H9 (cell line): ENCODE measurements at places on chromosomes 11 and 22. TPM values are rescaled to one million over a fixed set of nuclear protein-coding genes. Genes with fewer than 3 reads are reported as not detected.

The GRAP2 gene
- total RNA-seq = not detected in 2 replicates

The OR4S2 gene
- not detected in 2 replicates for total RNA-seq

The TREH gene
- not detected in 2 replicates for total RNA-seq

The CRYBA4 gene
- 0.37 and 0.52 TPM in 2 replicates for total RNA-seq

The F2 gene
- total RNA-seq = not detected in 2 replicates

The MED17 gene
- total RNA-seq = 38.3 and 43.3 TPM in 2 replicates

The ABCC8 gene
- 2.4 and 3.2 TPM in 2 replicates for total RNA-seq

The OR51B5 gene
- not detected in 2 replicates for total RNA-seq

The TMEM126B gene
- total RNA-seq = 72.8 and 74.0 TPM in 2 replicates

The SLC25A45 gene
- 1.1 and 1.6 TPM in 2 replicates for total RNA-seq

The FAM118A gene
- total RNA-seq = 34.3 and 37.9 TPM in 2 replicates

The THY1 gene
- 176 and 184 TPM in 2 replicates for total RNA-seq

The LGR4 gene
- total RNA-seq = 97.1 and 99.2 TPM in 2 replicates

The ANO1 gene
- total RNA-seq = 10.9 TPM in 2 replicates

The MMP27 gene
- not detected in 2 replicates for total RNA-seq

The CABP4 gene
- 0.09 TPM in 1 of 2 replicates, not detected in the other for total RNA-seq

The SAA4 gene
- not detected in 2 replicates for total RNA-seq

The GAB4 gene
- total RNA-seq = not detected in 2 replicates

The TEX12 gene
- total RNA-seq = 0.22 and 0.31 TPM in 2 replicates

The HTR3A gene
- total RNA-seq = 3.5 and 4.1 TPM in 2 replicates

The ADAMTS8 gene
- 4.9 and 5.0 TPM in 2 replicates for total RNA-seq
